HEK293T (cell line): ENCODE measurements at places on chromosomes 5 and 9.

GRCh38 chr5:156824800-156825199 is 25.3 kb upstream of the PPP1R2B start:
- no peak for DNase-seq

DNA sequence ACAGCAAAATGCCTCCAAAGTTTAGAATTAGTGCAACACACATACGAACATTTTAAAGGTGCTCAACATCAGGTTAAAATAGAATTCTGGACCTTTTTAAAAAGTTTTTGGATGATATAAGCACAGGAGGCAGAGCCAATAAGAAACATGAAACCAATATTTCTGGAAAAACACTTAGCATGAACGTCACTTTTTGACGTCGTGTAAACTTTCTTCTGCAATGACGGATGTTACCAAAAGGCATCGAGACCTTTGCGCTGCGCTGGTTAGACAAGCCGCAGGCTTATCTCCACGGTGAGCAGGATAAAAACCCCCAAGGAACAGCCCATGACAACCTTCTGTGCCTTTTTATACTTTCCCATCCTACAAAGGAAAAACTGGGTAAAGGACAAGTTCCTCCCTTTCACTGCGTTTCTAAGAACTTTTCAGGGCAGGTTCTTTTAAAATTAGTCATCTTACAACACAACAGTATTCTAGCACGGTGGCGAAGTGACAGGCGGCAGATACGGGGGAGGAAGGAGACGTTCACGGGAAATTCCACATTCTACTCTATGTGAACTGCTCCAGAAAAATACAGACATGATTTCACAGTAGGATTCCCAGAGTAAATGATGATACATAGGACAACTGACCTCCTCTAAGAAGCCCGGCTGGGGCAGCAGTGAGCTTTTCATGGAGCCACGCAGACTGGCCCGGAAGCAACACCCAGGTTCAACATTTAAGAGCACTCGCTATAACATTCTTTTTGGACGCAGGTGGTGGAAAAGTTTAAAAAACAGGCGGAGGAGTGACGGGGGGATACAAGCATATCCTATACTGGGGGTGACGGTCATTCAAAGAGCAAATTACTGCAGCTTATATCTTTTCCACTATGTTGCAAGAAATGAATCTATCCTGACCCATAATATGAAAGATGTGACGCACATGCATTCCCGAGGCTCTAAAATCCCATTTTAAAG is 52.4 kb downstream of the USP20 start:
- DNase-seq, result no peak

- no peak for DNase-seq
These were observed 223.3 kb downstream of the MEF2C start for GRCh38 chr5:88659529-88660263.

DNA sequence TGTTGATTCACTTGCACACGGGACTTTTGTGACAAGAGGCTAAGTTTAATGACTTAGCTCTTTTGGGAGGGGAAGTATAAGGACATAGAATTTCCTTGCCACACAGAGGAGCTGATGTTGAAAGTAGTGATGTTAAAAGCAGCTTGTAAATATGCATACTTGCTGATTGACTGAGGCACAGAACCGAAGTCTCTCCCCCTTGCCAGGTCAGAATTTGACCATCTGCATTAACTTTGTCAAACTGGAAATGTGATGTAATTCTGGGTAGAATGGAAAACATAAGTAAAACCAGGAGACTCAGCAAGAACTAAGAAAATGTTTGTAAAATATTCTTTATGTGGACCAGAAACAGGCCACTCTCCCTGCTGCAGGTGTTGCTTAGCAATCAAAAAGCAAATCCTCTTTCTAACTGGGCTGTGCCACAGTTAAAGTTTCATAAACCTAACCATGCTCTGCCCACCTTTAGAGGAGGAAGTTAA is 284.2 kb downstream of the NR3C1 start:
- no peak for DNase-seq

DNA sequence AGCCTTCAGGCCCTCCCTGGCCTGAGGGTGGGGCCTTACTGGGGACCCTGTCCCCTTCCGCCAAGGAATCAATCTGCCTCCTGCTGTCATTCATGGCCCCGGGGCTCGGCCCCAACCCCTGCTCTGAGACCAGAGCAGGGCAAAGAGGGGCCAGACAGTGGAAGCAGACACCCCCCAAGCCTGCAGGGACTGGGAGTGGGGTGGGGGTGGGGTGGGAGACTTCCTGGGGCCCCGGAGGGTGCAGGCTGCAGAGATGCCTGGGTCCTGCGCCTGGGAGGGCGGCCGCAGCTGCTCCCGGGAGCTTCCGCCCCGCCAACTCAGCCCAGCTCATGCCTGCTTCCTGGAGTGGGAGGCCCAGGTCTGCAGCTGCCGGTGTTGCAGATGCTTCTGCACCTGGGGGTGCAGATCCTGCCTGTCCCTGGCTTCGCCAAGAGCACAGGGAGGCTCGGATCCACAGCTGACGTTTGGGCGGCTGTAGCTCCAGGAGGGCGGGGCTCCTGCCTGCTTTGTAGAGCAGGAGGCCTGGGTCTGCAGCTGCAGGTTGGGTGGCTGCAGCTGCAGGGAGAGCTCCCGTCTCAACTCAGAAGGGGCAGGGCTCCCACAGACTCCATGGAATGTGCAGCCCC is 6.2 kb downstream of the KIF4B start:
- DNase-seq, result no peak

DNA sequence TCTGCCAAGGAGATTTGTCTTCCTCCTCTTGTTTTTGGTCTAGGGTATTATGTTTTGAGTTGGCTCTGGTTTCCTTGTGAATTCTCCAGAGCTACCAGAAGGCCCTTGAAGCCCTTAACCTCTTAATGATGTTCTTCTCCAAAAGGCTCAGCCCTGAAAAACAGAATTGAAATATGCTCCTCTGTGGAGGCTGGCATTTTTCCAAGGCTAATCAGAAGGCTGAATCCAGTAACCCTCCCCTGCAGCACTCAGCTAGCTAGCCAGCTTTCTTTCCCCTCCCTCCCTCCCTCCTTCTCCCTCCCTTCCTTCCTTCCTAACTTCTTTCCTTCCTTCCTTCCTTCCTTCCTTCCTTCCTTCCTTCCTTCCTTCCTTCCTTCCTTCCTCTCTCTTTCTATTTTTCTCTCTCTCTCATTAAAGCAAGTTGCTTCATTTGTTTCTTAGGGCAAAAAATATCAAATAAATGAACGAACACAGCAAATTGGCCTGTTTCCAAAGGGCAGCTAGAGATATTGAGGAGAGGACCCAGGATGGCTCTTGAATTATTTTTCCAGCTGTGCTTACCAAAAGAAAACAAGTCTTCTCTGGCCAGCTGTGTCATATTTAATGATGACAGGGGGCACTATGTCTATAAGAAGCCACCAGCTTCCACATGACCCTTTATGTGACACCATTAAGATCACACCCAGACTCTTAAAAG is 38.7 kb downstream of the JAKMIP2 start:
- no peak for DNase-seq

GRCh38 chr5:10199692-10200091 is 50.0 kb downstream of the ATPSCKMT start:
- DNase-seq, result no peak

DNA sequence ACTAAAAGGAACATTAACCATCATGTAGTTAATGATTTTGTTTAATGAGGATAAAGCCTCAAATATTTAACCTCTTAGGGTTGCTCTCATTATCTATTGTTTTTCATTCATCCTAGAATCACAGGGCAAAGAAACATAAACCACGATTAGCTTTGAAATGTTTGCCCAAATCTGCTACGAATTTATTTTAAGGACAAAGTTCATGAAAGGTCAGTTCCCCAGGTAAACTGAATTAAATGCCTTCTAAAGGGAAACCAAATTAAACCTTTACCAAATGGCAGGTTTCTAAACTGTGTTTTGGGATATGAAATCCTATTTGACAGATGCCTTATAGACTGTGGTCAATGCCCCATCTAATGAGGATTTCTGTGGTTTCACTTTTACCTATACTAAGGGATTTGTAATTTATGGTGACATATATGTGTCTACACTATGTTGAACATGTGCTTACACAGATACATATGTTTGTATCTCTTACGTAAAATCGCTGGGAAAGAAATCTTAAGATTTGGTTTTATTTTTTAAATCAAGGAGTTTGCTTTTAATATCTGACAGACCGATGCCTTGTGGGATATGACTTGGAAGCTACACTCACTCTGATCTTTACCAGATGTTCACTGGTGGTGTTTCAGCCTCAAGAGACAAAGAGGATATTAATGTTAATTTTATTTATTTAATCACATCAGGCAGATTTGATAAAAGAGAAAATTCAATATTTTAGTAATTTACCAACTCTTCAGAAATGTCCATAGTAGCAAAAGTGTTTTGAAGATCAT is 188.4 kb downstream of the GLIS3 start:
- no peak for DNase-seq

DNA sequence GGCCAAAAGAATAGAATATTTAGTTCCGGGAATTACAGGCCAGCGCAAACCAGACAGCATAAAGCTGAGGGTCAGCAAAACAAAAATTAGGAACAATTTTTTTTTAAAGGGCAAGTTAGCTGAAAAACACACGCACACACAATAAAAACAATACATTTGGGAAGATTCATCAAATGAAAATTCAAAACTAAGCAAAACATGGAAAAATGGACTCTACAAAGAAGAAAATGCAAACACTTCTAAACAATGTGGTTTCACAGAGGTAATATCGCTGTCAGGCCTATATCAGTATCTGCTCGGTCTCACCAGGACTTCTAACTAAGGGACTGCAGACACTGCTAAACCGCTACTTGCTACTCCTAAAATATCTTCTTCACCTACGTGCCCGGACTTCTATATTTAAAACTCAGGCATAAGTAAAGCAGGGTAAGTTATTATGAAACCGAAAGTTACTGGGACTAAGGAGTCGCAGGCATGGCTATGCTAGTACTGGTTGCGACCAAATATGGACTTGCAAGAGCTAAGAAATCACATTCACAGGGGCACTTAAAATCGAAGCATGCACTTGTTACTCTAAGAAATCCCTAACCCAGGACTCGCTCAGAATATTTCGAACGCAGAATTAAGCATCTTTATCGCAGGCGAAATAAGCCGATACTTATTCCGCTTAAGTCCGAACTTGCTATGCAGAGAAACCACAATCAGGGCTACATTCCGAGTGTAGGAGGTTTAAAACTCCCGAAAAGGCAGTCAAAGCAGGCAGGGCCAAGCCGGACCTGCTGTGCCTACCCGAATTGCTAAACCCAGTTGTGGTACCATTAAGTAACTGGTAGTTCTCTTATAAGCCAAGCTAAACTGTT is 2.3 kb downstream of the ANXA2R start:
- no peak for DNase-seq

DNA sequence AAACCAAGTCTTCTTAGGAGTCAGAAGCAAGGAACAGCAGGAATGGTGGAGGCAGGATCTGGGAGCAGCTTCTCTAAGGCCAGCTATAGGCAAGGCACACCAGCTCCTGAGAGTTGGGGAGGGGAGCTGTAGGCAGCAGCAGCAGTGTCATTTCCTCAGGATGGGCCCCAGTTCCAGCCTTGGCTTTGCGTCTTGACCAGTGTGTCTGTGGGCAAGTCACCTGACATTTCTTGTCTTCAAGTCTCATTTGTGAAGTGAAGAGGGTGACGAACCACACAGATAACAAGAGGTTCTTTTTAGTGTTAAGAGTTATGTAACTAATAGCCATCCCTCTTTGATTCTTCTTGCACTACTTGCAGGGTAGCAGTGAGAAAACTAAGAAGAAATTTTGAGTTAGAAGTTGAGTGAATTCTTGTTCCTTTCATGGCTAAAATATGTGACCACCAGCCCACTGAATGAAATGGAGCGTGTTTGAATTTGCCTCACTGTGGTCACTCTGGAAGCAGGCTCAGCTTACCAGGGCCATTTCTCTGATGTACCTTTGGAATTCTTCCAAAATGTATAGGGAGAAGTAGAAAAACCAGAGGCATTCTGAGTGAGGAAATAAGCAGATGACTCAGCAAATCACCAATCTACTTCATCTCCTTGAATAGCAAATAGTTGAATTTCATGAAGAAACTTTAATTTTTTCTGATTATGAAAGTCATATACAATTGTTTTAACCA is 42.4 kb downstream of the RHOBTB3 start:
- DNase-seq, result no peak

- no peak for DNase-seq
These were observed 59.9 kb downstream of the PBX3 start for GRCh38 chr9:125807079-125807478.

DNA sequence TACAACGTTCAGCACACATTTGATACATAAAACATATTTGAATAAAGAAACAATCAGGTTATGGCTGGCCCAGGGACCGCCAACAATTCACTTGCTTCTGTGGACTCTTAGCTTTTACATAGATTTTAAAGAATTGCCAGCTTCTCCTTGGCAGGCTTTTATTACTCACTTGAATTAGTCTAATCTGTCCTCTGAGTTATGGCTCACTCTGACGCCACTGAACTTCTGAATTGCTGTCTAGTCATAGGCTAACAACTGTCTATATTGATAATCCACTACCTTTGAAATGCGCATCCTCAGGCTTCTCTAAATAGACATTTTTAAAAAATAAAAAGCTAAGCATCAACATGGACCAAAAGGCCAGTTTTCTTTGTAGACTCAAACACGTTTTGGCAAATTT is 317.4 kb upstream of the SGCD start:
- no peak for DNase-seq

DNA sequence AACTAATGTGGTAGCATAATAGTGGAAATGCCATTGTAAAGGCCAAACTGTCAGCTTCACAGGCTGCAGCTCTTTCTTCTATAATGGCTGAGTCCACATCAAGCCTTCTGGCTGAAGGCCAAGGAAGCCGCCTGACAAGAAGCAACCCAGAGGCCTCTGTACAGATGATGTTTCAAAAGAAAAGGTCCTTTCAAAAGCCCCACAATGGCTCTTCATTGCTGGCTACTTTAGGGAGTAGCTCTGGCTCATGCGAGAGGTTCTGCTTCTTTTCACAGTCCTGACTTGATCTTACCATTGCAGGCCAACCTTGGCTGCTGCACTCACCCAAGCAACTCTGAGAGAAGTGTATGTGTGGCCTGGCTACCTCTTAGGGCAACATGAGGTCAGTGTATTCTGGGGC is 54.5 kb upstream of the EQTN start:
- DNase-seq, result no peak

GRCh38 chr9:133992780-133993634 is 883 bp upstream of the VAV2 start:
- peak; percentile 80 for DNase-seq

- no peak for DNase-seq
These were observed 81.5 kb upstream of the AGXT2 start for GRCh38 chr5:35129276-35129675.

DNA sequence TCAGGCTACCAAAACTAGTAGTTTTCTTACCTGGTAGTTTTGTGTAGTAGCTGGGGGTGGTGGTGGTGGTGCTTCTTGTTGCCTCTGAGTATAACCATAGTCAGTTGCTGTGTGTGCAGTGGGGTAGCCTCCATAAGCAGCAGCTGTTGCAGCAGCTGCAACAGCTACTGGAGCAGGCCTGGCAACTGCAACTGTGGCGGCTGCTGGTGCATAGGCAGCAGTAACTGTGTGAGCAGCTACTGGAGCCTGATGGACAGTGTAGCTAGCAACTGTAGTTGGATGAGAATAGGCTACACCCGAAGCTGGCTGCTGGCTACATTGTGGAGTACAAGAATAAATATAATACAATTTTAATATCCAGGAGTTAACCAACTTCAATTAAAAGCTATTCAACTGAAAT is 24.7 kb downstream of the ZFR start:
- no peak for DNase-seq
